Left lung (tissue), 14 donors: ENCODE measurements at places on chromosomes 13 and 19.

DNA sequence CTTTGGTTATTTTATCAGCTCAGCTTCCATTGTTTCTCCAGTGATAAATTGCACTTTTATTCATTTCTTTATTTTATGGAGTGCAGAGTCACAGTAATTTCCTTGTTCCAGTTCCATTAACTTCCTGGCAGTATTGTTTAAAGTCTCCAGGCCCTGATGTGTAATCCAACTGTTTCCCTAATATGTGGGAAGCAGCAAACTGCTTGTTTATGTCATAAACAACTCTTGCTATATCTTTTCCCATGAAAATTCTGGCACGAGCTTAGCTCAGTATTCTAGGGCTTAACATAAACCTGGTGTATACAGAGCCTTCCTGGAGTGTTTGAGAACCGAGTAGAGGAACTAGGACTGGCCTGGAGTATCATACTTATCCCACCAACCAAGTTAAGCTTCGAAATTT lies 83.5 kb upstream of the ARGLU1 start:
- DNase-seq: no peak

GRCh38 chr13:69291292-69291906 lies 816.2 kb upstream of the ATXN8OS start:
- DNase-seq: no peak

- DNase-seq: no peak
Observed at GRCh38 chr13:80151016-80151415, 189.9 kb downstream of the SPRY2 start.

DNA sequence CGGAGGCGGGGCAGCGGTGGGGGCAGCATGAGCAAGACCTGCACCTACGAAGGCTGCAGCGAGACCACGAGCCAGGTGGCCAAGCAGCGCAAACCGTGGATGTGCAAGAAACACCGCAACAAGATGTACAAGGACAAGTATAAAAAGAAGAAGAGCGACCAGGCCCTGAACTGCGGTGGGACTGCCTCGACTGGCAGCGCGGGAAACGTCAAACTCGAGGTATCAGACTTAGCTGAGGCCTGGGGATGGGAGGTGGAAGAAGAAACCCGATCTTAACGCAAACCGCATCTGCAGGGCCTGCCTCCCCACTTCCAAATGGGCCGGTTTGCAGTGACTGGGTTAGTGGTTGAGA lies 693 bp downstream of the RFXAP start:
- no peak for DNase-seq

DNA sequence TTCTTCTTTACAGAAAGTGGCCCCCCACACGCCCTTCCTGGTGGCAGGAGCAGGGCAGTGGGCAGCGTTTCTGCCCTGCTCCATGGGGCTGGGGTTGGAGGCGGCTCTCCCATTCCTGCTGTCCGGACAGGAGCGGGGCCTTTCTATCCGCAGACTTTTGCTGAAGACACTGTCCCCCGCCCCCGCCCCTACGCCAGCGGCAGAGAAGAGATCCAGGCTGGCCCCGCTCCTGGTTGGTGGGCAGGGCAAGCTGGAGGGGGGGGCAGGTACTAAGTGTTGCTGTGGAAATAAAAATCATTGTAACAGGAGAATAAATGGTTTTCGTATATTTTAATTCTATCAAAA lies 81.7 kb downstream of the ZNF429 start:
- DNase-seq: no peak

DNA sequence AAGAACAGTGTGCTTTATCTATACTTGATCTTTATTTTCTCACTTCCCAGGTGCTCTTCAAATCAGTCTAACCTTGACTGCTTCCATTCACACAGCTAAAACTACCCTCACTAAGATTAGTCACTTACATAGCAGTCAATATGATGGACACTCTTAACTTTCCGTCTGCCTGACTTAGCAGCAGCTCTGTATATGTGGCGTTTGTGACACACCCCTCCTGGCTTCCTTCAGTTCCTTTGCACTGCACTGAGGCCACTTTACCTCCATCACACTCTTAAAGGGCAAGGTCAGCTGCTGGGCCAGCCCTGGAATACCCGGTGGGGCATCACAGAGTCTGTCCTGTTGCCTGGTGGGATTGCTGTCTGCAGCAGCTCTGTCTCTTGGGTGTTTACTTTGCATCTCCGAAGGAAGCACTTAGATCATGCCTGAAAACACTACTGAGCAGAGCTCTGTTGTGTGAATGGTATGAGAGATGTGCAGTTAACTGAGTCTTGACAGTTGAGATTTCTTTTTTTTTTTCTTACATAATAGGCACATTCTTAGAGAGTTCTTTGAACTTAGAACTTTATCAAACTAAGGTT lies 35.6 kb upstream of the IL17D start:
- DNase-seq: no peak
